C1 segment of cervical spinal cord (tissue), 14 donors: ENCODE measurements at places on chromosomes 4 and X.

DNA sequence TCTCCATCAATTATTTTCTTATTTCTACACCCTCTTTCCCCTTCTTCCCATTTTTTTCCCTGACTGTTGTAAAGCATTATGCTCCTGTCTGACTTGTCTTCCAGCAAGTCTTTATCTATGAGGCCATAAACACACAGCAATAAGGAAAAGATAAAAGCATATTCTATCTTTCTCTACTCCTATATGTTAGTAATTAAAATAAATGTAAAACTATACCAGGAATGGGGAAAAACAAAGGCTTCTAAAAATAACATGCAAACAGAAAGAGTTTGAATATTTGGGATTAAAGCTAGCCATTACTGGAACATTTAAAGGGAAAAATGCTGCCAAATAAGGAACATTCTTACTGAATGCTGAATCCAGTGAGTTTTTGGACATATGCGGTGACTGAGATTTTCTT, 471.7 kb upstream of the HS3ST1 start:
- no peak for DNase-seq

GRCh38 chr4:187479511-187479910, 516.1 kb upstream of the ZFP42 start:
- no peak for DNase-seq

DNA sequence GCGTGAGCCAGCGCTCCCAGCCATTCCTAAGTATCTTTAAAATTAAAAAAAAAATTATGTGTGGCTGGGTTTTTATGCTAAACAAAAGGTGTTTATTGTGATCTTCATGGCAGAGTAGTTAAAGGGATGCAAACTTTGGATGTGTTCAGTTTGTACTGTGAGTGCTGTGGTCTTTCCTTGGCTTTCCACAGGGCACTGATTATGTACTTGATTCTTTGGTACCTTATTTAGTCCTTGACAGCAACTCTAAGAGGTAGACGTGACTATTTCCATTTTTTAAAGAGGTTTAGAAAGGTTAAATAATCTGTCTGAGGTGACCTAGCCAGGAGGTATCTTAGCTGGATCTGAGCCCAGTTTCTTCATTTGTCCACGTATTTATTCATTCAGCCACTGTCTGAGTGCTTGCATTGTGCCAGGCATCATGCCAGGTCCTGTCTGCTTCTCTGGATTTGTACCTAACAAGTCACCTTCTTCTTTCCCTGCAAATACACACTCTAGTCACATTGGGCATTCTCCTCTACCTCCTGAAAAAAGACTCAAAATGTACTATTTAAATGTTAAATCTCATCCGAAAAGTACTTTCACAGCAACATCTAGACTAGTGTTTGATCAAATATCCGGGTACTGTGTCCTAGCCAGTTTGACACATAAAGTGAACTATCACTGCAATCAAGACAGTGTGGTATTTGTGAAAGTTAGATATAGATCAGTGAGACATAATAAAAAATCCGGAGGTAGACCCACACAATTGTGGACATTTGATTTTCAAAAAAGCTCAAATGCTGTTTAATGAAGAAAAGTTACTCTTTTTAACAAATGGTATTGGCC, 31.5 kb downstream of the WWC2 start:
- DNase-seq, result no peak

GRCh38 chr4:156038772-156039171, 85.1 kb upstream of the CTSO start:
- DNase-seq, result no peak

DNA sequence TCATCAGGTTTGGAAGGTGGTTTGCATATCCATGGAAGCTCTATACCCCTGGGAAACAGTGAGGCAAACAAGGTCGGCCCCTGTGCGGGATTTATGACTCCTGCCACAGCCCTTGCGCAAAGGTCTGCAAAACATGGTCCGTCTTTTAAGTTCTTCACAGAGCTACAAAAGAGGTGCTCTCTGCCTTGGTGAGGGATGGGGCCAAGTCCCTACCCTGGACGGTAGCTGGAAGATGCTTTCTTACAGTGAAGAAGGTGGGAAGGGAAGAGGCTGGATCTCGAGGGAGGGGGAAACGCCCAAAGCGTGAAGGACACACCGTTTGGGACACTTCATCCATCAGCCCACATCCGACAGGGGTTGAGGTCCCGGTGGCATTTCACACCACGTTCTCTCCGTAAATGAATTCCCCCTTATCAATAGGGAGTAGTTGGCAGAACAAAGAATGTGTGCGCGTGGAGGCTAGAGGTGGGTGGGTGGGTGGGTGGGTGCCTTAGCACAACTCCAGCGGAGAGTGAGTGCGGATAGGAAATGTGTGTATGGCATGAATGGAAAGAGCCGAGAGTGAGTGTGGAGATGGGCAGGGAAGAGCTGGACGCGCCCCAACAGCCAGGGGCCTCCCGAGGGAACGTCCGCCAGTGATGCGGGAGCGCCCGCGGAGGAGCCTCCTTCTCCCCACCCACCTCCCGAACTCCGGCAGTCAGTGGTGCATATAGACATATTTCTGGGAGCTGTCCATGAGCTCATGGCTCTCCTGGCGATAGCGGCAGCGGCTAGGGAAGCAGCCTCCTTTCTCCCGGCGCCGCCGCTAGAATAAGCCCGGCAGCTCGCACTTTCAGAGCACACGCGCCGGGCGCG, 68.3 kb downstream of the LARP7 start:
- DNase-seq, result peak; percentile 2

DNA sequence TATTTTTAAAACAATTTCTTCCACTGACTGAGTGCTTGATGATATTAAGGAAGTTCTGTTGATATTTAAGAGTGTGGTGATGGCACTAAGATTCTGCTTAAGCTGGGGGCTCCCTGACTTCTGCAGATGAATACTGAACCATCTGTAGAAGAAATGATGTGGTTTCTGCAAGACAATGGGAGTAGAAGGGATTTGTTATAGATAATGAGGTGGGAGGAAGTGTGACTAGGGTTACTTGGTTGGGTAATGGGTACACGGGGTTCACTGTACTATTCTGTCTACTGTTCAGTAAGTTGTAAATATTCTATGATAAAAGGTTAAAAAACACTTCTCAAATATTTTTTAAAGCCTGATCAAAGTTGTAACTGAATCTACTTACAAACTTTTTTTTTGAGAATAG, 60.9 kb upstream of the TXK start:
- DNase-seq, result no peak

GRCh38 chrX:39961441-39961840, 136.3 kb downstream of the BCOR start:
- no peak for DNase-seq

- no peak for DNase-seq
These were observed 206.9 kb upstream of the HCCS start for GRCh38 chrX:10904220-10904619.

- DNase-seq, result no peak
These were observed 21.2 kb downstream of the PTTG2 start for GRCh38 chr4:37981425-37981824.

- no peak for DNase-seq
These were observed 109.6 kb downstream of the IL15 start for GRCh38 chr4:141746026-141746425.

DNA sequence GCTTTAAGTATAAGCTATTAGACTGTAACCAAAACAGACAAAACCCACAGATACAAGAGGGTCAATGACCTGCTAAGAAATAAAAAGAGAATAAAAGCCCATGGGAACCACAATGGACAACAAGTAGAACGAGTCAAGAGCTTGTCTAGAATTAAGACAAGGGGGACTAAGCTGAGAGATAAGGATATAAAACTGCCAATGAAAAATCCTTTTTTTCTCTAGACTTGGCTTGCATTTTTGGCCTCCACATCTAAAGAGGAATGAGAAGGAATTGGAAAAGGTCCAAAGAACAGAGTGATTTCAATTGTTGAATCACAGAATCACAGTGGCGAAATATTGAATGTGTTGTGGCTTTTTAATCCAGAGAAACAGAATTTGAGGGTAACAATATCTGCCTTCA, 135.7 kb downstream of the QDPR start:
- DNase-seq, result no peak

- DNase-seq, result peak; percentile 33
These were observed at the start of gene XK for GRCh38 chrX:37685381-37686359. Gene XK, plus strand, starts transcription at chrX:37685791. Its CDS starts 171 bp downstream, at chrX:37685962.

- DNase-seq, result no peak
These were observed 31.8 kb downstream of the PLAC8 start for GRCh38 chr4:83082777-83083176.

DNA sequence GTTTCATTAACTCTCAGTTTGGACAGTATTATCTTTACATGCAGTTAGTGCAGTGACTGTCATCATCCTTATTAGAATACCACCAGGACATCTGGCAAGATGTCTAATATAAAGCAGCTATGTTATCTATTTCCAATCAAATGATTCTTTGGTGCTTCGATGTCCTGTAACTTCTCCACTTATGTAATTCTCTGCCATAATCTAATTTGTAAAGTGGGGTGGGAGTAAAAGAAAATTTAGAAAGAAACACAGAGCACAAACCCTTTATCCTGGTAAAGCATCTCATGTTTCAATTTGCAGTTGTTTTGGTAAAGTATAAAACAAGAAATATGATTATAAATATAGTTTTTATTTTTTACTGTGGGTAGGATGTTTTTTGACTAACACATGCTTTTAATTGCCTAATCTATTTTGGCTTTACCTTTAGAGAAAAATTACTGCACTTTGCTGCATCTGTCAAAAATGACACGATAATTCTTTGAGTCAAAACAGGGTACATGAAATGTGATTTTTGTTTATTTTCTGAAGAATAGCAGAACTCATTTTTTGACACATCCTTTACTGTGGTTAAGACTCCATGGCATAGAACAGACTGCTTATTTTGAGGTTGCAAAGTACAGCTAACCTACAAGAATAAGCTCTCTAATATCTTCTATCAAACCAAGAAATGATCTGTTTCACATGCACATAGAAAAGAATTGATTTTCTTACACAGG, 382.9 kb downstream of the RPA4 start:
- no peak for DNase-seq

DNA sequence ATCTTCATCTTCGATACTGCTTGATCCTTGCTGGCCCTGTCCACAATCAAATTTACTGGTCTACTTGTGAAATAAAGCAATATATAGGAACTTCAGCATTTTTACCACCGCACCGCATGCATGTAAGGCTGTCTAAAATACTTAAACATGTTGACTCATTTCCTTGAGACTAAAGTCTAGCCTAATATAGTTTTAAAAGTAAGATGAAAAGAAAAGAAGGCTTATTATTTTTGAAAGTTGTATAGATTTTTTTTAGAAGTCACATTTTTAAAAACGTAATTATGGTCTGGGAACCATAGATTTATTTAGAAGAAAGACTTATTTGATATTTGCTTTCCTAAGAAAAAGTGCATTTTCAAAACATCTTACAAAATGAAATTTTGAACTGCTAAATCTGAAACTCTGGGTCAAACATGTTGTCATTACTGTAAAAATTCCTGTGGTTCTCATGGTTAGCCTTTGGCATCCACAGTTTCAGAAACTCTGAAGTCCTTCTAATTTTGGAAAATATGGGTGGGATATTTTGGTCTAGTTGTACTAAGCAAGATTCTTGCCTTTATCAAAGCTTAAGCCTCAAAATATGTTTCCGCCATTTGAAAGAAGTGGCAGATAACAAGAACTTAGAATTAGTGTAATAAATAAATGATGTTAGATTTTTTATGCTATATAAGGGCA, 423.5 kb upstream of the CTSO start:
- no peak for DNase-seq

DNA sequence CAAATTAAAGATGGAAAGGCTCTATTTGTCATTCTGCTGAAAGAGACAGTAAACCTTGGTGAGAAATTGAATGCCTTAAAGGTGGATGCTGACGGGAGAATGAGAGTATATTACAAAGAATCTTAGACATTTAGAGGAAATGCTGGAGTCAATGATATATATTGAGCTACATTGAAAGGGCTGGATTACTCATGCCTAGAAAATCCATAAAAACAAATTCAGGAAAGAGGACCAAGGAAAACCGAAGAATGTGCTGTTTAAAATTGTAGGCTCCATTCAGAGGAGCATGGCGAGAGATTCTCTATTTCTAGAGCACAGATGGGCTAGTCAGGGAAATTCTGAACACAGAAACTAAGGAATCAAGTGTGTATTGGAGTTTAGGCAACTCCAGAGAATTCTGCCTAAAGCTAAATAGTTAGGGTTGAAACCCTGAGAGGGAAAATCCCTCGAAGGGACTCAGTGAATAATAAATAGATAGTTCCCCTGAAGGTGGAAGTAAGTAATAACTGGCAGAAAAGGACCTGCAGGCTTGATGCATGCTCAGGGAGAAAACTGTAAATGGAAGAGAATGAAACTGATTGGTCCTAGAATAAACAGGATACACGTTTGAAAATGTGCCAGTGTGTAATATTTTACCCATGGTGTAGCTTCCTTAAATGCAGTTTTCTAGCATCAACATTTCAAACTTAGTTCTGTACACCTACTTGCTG, 1532.4 kb upstream of the TENM3 start:
- no peak for DNase-seq

- no peak for DNase-seq
These were observed 123.8 kb upstream of the CXCL13 start for GRCh38 chr4:77481856-77482255.

DNA sequence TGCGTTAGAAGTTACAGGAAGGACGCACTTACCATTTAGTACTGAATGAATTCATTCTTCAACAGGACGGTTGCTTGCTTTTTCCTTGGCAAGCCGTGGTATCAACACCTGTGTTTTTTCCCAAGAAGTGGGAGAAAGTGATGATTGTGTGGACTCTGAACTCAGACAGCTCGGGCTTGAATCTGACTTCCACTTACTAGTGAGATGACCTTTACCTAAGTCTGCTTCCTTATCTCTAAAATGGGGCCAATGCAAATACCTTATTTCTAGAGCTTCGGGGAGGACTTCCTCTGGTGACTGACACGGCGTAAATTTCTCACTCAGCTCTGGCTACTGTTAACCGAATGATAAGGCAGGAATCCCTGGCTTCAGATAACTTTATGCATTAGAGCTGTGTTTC, 146.8 kb upstream of the RBPJ start:
- no peak for DNase-seq

DNA sequence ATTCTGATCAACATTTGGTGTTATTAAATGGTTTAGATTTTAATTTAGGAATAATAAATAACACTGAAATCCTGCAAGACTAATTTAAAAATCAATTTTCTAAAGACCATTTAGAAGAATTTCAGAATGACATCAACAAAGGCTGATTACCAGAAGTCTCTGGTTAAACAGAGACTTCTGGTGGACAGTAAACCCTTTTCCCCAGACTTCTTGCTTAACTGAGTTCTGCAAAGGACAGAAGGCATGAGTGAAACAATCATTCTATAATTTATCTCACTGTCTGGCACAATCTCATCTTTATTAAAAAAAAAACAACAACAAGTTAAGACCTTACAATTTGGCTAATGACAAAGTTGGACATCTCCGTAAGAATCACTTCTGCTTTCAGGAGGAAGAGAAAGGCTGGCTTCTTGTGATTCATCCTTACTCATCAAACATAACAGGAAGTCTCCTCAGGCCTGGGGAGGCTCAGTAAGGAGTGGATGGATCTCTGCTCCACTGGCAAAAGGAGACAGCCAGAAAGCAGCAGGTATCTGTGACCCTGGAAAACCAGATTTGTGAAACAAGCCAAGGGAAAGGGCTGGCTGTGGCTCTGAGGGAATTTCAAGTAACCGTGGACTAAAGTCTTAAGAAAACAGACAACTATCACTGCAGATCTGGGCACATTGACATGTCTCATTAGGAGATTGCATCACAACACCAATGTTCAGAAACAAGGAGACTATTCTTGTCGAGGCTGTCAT, 908 bp upstream of the TLR6 start:
- peak; percentile 23 for DNase-seq

- no peak for DNase-seq
These were observed 54.4 kb upstream of the MAP9 start for GRCh38 chr4:155430895-155431795.

GRCh38 chrX:24306440-24306839, 7.4 kb downstream of the SUPT20HL2 start:
- DNase-seq, result no peak
